ENCODE measurements at places on chromosomes 7 and 10.

DNA sequence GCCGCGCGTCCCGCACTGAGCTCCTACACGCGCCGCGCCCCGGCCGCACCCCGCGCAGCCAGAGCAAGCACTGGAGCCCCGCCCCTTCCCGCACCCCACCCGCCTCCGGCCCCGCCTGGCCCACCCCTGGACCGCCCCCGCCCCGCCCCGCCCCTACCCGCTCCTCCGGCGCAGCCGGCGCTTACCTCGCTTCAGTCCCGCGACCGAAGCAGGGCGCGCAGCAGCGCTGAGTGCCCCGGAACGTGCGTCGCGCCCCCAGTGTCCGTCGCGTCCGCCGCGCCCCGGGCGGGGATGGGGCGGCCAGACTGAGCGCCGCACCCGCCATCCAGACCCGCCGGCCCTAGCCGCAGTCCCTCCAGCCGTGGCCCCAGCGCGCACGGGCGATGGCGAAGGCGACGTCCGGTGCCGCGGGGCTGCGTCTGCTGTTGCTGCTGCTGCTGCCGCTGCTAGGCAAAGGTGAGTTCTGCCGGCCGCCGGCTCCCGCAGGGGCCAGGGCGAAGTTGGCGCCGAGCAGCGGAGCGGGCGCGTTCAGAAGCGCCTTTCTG lies at the start of gene RET:
Gene RET, plus strand, starts transcription at position 194 of the 545 bp plus-strand sequence. Its CDS starts 190 bp downstream, at position 384.
- peak; percentile 13 for DNase-seq

DNA sequence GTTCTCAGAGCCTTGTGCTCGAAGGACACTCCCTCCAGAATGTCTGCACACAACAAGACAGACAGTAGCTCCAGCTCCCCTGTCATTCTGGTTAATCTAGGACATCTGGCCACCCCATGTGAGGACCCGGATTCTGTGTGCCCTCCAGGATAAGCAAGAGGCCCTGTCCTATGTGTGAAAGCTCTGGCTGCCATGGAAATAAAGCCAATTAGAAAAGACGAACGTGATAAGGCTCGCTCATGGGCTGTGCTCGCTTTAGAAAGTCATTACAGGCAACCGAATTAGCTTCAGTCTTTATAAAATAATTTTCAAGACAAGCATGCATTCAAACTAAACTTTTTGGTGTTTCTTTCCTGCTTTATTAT lies 263.4 kb downstream of the INHBA start:
- DNase-seq, result no peak

GRCh38 chr10:59625721-59626522 lies 83.7 kb downstream of the SLC16A9 start:
- peak; percentile 43 for DNase-seq

- DNase-seq, result no peak
These were observed 15.4 kb downstream of the CCDC136 start for GRCh38 chr7:128807191-128807590.

DNA sequence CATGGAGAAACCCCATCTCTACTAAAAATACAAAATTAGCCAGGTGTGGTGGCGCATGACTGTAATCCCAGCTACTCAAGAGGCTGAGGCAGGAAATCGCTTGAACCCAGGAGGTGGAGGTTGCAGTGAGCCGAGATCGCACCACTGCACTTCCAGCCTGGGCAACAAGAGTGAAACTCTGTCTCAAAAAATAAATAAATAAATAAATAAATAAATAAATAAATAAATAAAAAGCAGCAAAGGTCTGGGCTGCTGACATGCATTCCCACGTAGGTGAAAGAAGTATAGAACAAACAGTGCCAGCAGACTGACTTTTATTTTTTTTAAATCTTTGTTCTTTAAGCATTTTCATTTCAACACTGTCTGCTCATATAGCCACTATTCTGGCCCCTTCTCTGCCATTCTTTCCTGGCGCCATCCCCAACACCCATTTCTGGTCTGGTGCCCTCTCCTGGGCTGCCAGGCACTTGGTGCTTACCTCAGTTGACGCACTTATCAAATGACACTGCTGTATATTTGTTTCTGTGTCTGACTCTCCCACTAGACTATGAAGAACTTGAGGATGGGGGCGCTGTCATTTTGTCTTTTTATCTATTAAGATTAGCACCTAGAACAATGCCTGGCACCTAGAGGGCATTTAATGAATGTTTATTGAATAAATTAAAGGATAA lies 15.6 kb downstream of the FAM107B start:
- DNase-seq, result peak; percentile 35

DNA sequence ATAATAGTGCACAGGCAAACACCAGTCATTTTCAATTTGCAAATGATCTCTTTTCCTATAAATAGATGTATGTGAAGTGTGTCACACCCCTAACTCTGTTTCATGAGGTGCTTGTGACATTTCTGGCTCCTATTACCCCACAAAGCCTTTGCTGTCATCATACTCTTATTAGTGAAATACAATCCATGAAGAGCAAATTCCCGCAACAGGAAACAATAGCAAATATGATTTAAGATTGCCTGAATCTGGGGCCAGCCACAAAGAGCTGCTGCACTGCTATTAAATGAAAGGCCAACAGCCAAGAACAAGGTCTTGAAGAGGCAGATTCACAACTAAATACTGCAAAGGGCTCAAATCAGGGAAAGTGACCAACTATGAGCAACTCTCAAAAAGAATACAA lies 96.3 kb upstream of the CAV2 start:
- DNase-seq, result no peak

DNA sequence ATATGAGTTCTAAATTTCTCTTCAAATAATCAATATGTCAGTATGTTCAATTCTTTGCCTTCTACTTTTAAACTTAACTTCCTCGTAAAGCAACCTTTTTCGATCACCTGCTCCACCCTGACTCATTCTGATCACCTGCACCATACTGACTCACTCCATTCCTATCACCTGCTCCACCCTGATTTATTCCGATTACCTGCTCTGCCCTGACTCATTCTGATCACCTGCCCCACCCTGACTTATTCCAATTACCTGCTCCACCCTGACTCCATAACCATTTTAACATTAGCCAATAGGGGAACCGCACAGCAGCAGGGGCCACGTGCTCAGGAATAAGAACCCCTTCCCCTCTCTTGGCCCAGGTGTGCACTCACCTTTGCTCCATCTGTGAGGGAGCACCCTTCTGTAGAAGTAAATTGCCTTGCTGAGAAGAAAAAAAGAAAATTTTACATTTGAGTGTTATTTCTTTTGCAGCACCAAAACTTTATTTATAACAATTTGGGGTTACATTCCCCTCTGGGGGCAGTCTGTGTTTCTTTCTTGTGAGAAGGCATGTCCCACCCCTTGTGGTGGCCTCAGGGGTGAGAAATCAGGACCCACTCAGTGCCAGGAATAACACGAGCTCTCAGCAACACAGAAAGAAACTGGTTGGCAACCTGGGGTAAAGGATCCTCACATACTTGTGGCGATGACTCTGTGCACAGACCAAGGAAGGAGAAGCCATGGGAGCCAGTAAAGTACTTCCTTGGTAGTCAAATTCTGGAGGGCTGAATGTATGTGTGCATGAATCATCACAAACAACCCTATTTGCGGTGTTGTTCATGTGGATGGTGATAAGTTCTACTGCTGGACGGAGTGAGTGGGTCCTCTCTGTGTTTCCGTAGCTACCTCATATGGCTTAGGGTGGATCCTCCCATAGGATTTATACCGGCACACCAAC lies 29.4 kb upstream of the PPP1R9A start:
- DNase-seq, result no peak

GRCh38 chr10:132918264-132918616 lies 24.1 kb downstream of the CFAP46 start:
- DNase-seq, result no peak

DNA sequence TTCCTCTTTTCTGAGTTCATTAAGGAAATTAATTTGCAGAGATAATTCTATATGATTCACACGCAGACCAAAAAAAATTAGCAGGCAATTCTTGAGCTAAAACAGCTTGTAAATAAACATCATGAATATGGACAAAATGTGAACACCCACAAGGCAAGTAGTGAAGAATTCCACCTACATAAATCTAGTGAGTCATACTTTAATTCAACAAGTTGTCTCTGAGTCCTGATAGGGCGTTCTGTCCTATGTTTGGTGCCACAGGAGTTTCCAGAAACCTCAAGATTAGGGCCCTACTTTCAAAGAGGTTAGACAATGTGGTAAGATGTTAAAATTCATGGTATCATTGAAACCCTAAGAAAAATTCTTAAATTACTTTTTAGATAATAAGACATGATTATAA lies 122.3 kb downstream of the SGMS1 start:
- no peak for DNase-seq

DNA sequence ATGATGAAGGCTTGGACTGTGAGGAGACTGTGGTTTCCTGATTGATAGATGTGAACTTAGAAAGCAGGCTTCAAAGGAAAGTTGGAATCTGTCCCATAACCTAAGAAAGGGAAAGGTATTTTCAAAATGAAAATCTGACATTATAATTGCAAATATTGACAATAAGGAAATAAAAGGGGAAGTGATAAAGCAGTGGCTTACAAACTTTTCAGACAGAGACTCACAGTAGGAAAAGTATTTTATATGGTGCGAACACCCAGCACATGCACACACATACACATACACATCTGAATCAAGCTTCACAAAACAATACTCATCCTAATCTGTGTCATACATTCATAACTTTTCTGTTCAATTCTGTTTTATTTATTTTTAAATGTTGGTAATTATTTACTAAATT lies 4.8 kb downstream of the PON1 start:
- DNase-seq, result no peak

DNA sequence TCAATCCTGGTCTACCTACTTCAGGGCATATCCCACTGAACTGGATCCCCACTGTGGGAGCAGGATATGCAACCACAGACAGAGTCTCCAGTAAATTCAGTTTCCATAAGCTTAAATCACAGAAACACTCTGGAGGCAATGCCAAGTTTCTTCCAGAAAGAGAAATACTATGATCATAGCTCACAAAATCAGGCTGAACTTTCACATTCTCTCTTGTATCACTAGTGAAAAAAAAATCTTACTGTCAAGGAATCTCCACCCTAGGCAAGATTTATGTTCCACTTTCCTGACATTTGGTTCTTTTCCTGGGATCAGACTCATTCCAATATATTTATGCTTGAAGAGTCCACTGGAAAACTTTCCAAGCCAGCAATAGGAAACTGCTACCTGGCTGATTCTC lies 749.0 kb downstream of the SUGCT start:
- DNase-seq, result no peak

DNA sequence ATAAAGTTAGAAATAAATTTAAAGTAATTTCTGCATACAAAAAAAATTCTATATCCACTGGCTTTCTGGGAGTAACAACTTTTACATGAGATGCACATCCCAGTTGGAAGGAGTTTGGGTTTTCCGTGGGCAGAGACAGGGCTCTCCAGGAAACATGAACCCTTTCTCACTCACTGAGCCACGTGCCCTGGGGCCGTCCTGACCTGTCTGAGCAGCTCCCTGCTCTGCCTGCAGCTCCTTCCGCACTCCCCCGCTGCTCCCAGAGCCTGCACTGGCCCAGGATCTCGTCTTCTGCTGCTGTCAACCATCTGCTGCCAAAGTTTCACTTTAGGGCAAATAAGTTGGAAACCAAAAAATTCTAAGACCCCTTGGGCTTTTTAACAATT lies 169.1 kb downstream of the DIP2C start:
- no peak for DNase-seq

- DNase-seq, result no peak
These were observed 90.3 kb downstream of the LYZL1 start for GRCh38 chr10:29379208-29379607.

- DNase-seq, result peak; percentile 31
These were observed 154.6 kb upstream of the GDF10 start for GRCh38 chr10:47145290-47145934.

DNA sequence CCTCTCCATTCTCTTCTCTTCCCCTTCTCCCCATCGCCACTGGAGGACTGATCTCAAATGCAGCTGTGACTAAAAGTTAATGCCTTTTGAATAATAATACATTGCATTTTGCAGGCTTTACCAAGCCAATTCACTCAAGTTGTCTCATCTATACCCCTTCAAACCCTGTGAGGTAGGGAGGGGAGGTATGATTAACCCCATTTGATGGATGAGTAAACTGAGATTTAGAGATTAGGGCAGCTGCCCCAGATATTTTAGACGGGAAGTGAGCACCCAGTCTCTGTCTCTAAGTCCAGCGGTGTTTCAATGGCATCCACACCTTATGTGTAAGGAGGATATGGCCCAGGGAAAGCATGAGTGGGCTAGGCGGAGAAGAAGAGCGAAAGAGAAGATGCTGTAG lies 1.1 kb downstream of the CPA5 start:
- no peak for DNase-seq

- no peak for DNase-seq
These were observed 177.7 kb downstream of the SH3PXD2A start for GRCh38 chr10:103677486-103678177.

- no peak for DNase-seq
These were observed 419.5 kb downstream of the PAXIP1 start for GRCh38 chr7:154583454-154583853.

- DNase-seq, result no peak
These were observed 32.5 kb downstream of the ARID5B start for GRCh38 chr10:61933859-61934555.

DNA sequence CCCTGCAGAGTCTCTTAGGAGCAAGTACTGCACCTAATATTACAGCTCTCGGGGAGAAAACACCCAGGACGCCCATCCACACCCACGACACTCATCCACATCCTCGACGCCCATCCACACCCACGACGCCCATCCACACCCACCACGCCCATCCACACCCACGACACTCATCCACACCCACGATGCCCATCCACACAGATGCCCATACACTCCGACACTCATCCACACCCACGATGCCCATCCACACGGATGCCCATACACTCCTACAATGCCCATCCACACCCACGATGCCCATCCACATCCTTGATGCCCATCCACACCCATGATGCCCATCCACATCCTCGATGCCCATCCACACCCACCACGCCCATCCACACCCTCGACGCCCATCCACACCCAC lies 503.1 kb downstream of the PTPRN2 start:
- DNase-seq, result no peak

- DNase-seq, result no peak
These were observed 33.6 kb downstream of the ABCB1 start for GRCh38 chr7:87567052-87567451.

DNA sequence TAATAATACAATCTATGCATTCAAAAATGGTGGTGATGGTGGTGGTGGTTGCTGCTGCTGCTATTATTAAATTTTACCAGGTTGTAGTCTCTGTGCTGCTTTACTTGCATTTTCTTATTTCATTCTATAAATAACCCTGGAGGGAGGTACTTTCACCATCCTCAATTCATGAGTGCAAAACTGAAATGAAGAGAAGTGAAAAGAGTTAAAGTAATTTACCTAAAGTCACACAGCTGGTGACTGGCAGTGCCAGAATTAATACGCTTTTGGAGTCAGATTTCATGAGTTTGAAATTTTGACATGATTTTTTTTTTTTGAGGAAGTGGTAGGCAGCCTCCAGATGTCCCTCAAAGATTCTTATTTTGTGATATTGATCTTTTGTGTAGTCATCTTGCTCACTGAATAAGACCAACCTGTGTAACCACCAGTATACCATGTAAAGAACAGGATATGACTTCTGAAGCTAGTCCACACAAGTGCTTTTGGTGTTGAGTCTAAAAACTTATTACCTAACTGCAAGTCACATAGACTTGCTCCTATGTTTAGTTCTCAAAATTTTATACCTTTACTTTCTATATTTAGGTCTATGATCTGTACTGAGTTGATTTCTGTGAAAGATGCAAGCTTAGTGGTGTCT lies 218.8 kb downstream of the ZWINT start:
- no peak for DNase-seq

All from activated CD4-positive, alpha-beta T cell treated with anti-CD3 and anti-CD28 coated beads for 48 hours (primary cell).